SK-N-SH (cell line): ENCODE measurements at places on chromosomes 7 and 10. TPM values are rescaled to one million over a fixed set of nuclear protein-coding genes. Genes with fewer than 3 reads are reported as not detected.
A peak's percentile ranks its signal among the peaks of the same experiment; 100 is the strongest.

DNA sequence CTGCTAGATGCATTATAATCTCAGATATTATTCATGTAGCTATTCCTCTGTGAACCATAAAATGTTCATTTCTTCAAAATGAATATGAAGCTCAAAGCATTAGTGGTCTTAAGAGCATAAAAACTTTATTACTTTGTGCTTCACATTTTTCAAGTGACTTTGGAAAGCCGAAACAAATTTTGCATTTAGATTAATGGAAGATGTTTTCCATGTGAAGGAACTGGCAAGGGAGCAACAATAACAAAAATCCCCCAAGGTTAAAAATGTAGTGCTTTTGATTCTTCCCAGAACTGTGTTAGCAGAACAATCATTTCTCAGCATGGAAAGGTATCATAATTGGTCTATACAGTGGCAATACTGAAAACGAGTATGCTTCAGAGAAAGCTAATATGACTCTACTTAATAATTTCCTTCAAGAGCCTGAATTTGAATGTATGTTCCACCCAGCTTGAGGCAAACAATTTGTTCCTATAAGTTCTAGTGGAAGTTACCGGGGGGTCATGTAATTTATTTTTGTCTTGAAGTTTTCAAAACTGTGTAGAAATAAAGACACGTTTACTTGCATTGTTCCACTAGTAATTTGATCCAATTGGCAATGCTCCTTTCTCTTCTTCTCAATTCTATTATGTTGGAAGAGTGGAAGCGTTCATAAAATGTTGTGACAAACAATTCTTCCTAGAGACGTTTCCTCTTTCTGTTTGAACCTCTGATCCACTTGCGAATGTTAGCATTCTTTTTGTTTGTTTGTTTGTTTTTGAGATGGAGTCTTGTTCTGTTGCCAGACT, 665.4 kb downstream of the AUTS2 start:
- no peak overlapping the region for H3K4me3 ChIP-seq
- DNase-seq: no peak
- no peaks in the 10 kb centered on the region for H3K27me3 ChIP-seq
- no peaks in the 10 kb centered on the region for H3K36me3 ChIP-seq
- no peaks in the 10 kb centered on the region for H3K4me1 ChIP-seq

DNA sequence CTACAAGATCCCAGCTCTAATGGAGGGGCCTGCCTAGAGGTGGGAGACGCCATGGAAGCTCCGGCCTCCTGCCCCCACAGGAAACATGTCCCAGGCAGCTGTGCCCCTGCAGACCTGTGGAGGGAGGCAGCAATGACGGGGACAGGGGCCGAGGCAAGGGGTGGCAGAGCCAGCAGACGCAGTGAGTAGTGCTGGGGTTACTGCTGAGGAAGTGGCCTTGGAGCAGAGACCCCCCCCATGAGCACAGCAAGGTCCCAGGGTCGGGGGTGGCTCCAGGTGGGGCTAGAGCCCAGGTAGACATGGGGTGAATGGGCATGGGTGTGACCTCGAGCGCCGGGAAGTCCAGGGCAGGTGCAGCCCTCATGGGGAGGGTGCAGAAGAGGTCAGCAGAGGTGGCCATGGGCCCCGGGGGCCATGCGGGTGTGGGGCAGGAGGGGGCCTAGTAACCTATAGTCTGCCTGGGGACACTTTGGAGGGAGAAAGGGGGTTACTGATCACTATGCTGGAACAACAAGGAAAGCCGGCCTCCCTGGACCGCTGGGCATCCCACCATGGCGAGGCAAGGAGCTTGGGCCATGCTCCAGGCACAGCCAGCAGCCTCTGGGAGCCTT, 45.5 kb downstream of the JAKMIP3 start:
- H3K4me3 ChIP-seq: no peak overlapping the region
- DNase-seq: no peak
- H3K27ac ChIP-seq: no peak overlapping the region
- no peaks in the 10 kb centered on the region for H3K27me3 ChIP-seq

Gene CHPF2
- polyA plus RNA-seq: 60.4 and 68.6 TPM in 2 replicates

DNA sequence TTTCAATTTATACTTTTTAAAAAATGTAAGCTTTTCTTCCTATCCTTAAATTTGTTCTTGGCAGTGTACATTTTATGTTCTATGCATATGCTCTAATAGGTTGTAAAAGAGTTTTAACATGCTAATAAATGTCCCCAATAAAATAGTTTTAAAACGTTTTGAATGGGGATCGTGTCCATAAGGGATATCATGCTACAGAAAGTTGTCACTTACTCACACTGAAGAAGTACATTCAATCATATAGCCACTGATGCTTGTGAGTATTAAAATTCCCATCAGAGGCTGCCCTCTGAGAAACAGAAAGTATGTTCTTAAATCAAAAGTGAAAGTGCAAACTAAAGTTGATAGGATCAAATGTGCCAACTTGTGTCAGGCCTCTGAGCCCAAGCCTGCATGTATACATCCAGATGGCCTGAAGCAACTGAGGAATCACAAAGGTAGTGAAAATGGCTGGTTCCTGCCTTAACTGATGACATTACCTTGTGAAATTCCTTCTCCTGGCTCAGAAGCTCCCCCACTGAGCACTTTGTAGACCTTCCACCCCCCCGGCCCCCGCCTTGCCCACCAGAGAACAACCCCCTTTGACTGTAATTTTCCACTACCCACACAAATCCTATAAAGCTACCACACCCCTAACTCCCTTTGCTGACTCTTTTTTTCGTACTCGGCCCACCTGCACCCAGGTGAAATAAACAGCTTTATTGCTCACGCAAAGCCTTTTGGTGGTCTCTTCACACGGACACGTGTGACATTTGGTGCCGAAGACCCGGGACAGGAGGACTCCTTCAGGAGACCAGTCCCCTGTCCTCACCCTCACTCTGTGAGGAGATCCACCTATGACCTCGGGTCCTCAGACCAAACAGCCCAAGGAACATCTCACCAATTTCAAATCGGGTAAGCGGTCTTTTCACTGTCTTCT, 877 bp upstream of the NOD1 start:
- 0 out of 2 replicates have a peak, but pooled peaks cover 6% of the 10 kb centered on the region for H3K36me3 ChIP-seq
- H3K4me3 ChIP-seq: peak overlapping the region; percentile 85
- peak overlapping the region; percentile 96 for H3K27ac ChIP-seq

Gene PNLIP
- polyA plus RNA-seq: not detected in 2 replicates

DNA sequence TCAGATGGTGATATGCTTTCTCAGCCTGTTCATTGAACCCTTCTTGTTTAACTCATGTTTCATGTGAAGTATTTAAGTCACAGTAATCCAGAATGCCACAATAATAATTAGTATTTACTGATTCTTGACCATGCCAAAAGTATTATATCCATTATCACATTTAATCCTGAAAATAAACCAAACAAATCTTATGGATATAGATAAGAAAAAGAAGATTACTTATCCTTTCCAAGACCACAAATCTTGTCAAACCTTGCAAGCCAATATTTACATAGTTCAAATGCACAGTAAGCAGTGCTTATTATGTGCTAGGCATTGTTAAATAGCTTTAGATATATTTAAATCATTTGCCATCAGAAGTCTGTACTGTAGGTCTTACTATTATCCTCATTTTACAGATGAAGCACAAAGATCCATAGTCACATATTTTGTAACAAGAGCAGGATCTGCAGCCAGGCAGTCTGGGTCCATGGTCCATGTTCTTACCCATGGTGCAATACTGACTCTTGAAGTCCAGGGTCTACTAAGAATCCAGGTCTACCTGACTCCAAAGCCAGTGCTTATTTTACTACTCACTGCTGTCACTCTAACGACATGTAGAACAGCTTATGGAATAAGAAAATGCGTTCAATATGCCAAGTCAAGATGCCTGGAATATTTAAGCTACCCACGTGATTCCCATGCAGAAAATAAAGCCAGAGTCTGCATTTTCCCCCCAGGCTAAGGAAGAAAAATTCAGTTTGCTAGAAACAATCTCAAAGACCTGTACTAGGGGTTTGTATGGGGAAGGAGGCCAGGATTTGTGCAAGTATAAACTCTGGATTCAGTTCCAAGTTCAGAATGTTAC, 984.8 kb upstream of the LRRTM3 start:
- H3K4me1 ChIP-seq: no peaks in the 10 kb centered on the region
- H3K4me3 ChIP-seq: no peak overlapping the region
- H3K27me3 ChIP-seq: no peaks in the 10 kb centered on the region
- H3K36me3 ChIP-seq: no peaks in the 10 kb centered on the region
- DNase-seq: no peak

Gene ZNF488
- 0.59 and 0.81 TPM in 2 replicates for polyA plus RNA-seq

Gene ETV1
- polyA plus RNA-seq: 22.3 and 24.9 TPM in 2 replicates

DNA sequence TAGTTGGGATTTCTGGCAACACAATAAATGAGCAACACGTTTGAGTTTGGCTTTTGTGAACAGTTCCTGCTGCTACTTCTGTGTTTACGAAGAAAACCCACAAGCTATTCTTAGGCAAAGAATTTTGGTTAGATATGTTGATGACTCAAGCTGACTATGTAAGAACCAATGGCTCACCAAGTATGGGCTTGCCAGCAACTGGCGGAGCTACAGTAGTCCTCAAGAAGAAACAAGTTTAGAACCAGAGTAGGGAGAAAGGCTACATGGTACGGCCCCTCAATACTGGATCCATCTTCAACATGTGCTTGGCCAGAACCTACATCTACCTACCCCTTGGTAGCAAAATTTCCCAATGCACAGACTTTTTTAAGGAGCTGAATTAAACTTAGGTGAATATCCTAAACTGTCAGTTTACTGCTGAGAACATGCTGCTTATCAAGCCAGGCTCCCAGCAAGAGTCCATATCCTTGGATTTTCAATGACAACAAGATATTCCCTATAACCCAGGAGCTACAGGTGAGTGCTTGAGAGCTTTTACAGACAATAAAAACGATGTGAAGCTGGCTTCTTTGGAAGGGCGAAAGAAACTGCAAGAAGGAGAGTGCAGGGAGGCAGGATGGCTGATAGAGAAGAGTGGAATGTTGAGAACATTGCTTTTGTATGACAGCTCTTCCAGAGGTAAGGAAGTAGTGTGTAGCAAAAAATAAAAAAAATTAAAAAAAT, 74.3 kb upstream of the ASAH2 start:
- H3K4me1 ChIP-seq: peaks cover 32% of the 10 kb centered on the region
- H3K4me3 ChIP-seq: no peak overlapping the region
- H3K36me3 ChIP-seq: no peaks in the 10 kb centered on the region
- H3K27ac ChIP-seq: peak overlapping the region; percentile 82

GRCh38 chr7:106369816-106370215, 85.0 kb upstream of the NAMPT start:
- H3K36me3 ChIP-seq: no peaks in the 10 kb centered on the region
- no peak overlapping the region for H3K27ac ChIP-seq
- no peaks in the 10 kb centered on the region for H3K27me3 ChIP-seq
- H3K4me1 ChIP-seq: no peaks in the 10 kb centered on the region

GRCh38 chr7:120966961-120967360, 16.4 kb downstream of the ING3 start:
- peaks cover 63% of the 10 kb centered on the region for H3K36me3 ChIP-seq
- no peak overlapping the region for H3K4me3 ChIP-seq
- DNase-seq: no peak
- no peaks in the 10 kb centered on the region for H3K27me3 ChIP-seq
- H3K4me1 ChIP-seq: no peaks in the 10 kb centered on the region

DNA sequence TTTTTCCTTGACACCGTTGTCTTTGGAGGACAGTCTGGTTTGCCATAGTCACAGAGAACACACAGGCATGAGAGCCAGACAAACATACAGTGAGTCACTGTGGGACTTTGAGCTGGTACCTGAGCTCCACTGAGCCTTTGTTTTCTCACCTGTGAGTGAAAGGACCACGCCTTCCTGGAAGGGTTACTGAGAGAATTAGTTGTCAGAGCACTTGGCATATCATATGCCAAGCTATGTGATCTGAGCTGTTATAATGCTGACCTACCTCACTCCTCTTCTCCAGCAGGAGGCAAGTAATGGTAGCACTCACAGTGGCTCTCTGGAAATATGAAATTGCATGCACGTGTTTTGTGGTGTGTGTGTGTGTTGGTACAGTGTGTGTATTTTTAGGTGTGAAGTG, 59.7 kb downstream of the CXCL12 start:
- no peak for DNase-seq
- no peaks in the 10 kb centered on the region for H3K27me3 ChIP-seq
- H3K4me3 ChIP-seq: no peak overlapping the region
- no peaks in the 10 kb centered on the region for H3K4me1 ChIP-seq
- H3K27ac ChIP-seq: no peak overlapping the region

Gene TAC1
- not detected in 2 replicates for polyA plus RNA-seq

DNA sequence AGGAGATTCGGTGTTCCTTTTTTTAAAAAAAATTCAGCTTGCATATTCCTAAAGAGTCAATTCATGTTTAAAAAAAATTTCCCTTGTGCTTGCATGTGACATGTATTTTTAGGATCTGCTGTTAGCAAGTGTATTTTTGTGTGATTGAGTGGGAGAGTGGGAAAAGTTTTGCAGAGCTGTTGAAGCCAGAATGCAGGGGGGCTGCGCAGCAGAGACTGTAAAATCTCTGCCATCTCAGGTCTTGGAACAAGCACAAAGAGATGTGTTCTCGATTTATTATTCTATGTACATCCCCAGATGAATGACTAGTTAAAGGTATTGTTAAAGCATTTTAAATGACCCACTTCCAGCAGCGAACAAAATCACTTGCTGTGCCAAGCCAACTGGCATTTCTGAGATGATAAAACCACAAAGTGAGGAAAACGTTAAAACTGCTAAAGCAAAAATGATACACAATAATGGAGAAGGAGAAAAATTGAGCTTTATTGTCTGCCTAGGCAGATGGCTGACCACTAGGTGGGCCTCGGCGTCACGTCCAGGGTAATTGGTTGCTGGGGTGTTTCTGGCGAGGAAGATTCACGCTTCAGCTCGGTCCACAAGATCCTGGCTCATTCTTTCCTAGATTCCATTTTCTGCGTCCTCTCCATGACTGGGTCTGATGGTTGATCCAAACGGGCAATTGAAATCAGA, 67.0 kb upstream of the ATRNL1 start:
- no peaks in the 10 kb centered on the region for H3K36me3 ChIP-seq
- H3K4me3 ChIP-seq: no peak overlapping the region
- DNase-seq: peak; percentile 13
- no peaks in the 10 kb centered on the region for H3K27me3 ChIP-seq
- peak overlapping the region; percentile 39; the same call in 1 of the 2 replicates for H3K27ac ChIP-seq

Gene NODAL
- not detected in 2 replicates for polyA plus RNA-seq

GRCh38 chr7:80044796-80045195, 89.8 kb upstream of the GNAI1 start:
- no peak for DNase-seq
- H3K4me3 ChIP-seq: no peak overlapping the region
- no peak overlapping the region for H3K27ac ChIP-seq
- no peaks in the 10 kb centered on the region for H3K4me1 ChIP-seq

GRCh38 chr7:20220293-20220761, 3.1 kb upstream of the MACC1 start:
- no peaks in the 10 kb centered on the region for H3K27me3 ChIP-seq
- no peak overlapping the region for H3K27ac ChIP-seq
- H3K4me1 ChIP-seq: 0 out of 2 replicates have a peak, but pooled peaks cover 4% of the 10 kb centered on the region
- no peak for DNase-seq
- no peak overlapping the region for H3K4me3 ChIP-seq

DNA sequence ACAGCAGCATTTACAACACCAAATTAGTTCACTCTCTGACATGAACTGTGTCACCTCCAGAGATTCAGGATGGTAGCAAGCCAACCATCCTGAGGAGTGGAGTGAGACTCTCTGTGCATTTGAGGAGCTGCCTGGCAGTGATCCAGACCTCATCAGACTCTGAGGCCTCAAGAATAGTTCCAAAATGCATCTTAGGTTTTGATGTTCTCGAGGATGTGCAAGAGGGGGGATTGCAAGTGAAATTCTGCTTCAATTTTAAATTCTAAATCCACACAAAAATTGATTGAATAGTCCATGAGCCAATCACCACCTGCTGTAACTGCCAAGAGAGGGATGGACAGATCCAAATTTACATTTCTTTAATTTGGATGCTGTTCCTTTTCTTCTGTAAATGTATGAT, 49.7 kb downstream of the SLK start:
- H3K27ac ChIP-seq: no peak overlapping the region
- no peak overlapping the region for H3K4me3 ChIP-seq
- no peaks in the 10 kb centered on the region; the same call in 1 of the 2 replicates for H3K4me1 ChIP-seq
- peaks cover 44% of the 10 kb centered on the region for H3K36me3 ChIP-seq
- H3K27me3 ChIP-seq: no peaks in the 10 kb centered on the region
- no peak for DNase-seq
